ENCODE measurements at places on chromosomes 12 and 14.

- no peak for DNase-seq
Measured at GRCh38 chr12:74285773-74286172, 251.9 kb upstream of the ATXN7L3B start.

DNA sequence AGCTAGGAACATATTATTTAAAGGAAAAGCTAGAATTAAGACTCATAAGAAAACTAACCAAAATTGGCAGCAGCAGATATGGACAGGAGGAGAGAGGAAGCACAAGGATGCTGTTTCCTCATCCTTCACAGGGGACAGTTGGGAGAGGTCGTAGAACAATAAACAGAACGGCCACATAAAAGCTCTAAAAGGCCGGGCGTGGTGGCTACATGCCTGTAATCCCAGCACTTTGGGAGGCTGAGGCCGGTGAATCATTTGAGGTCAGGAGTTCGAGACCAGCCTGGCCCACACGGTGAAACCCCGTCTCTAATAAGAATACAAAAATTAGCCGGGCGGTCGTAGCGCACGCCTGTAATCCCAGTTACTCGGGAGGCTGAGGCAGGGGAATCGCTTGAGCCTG lies 10.5 kb downstream of the TCL1B start:
- no peak for DNase-seq

DNA sequence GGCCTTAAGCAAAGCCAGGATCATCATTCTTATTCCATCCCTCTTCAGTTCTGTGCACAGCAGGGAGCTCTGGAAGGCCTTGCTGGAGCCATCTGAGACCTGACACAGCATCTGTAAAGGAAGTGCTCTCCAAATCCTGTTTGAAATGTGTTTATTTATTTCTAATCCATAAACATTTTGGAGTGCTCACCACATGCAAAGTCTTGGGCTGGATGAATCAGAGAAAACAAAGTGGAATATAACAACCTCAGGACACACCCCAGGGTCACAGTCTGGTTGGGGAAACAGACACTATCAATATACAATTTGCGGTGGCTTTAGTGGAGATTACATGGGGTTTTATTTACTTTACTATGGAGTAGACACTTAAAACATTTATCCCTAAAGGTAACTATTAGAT lies 54.3 kb downstream of the BMP4 start:
- DNase-seq = no peak

DNA sequence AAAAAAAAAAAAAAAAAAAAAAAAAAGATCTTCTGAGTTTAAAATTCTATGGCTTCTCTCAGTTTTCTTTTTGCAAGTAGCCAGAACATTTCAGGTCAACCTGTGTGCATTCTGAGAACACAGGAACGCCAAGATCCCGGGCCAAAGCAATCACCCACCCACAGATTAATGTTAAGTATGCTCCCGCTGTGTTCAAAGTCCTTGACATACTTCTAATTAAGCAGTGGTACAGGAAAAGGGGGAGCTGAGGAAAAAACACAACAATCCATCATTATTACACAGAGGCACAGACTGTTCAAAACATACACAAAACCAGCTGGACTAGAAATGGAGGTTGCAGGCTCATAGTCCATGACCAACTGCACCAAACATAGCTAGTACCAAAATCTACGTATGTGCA lies 2.8 kb downstream of the FBXO21 start:
- no peak for DNase-seq

GRCh38 chr12:4420138-4420670 lies 25.4 kb downstream of the FGF6 start:
- DNase-seq = no peak

GRCh38 chr12:124392271-124392666 lies 97.4 kb downstream of the RFLNA start:
- no peak for DNase-seq

DNA sequence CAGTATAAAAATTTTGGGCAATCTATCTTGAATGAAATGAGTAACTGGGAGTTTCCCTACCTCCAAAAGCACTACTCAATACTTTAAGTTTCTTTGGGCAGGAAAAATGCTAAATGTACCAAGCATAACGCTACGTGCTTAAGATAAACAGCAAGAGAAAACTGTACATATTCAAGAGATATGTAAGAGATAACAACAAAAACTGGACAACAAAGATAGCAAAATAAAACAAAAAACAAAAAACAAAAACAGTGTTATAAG lies 20.0 kb downstream of the PTGES3 start:
- no peak for DNase-seq

- DNase-seq = no peak
Measured at GRCh38 chr14:99964979-99965378, 100.2 kb upstream of the EVL start.

GRCh38 chr12:58372298-58372697 lies 430.9 kb downstream of the ATP23 start:
- DNase-seq = no peak

GRCh38 chr14:66634876-66635275 lies 126.9 kb downstream of the GPHN start:
- DNase-seq = no peak
